Left lung (tissue), 14 donors: ENCODE measurements at places on chromosomes 2 and 18. TPM values are rescaled to one million over a fixed set of nuclear protein-coding genes. Genes with fewer than 3 reads are reported as not detected.
A peak's percentile ranks its signal among the peaks of the same experiment; 100 is the strongest.

The EEF1B2 gene
- 505 TPM for total RNA-seq

GRCh38 chr18:75582406-75582821 lies 154.9 kb upstream of the SMIM21 start:
- H3K4me1 ChIP-seq, result no peaks in the 10 kb centered on the region
- H3K27me3 ChIP-seq, result no peaks in the 10 kb centered on the region
- H3K4me3 ChIP-seq, result no peak overlapping the region
- no peak overlapping the region for H3K27ac ChIP-seq
- H3K36me3 ChIP-seq, result no peaks in the 10 kb centered on the region

- H3K36me3 ChIP-seq, result no peaks in the 10 kb centered on the region
- DNase-seq, result no peak
- H3K27me3 ChIP-seq, result no peaks in the 10 kb centered on the region
- no peaks in the 10 kb centered on the region for H3K4me1 ChIP-seq
- no peak overlapping the region for H3K27ac ChIP-seq
- H3K4me3 ChIP-seq, result no peak overlapping the region
Measured at GRCh38 chr2:201513271-201513670, 61.7 kb downstream of the STRADB start.

The REG3G gene
- total RNA-seq, result not detected

- no peaks in the 10 kb centered on the region for H3K27me3 ChIP-seq
- H3K4me3 ChIP-seq, result no peak overlapping the region
- no peaks in the 10 kb centered on the region for H3K36me3 ChIP-seq
- H3K4me1 ChIP-seq, result no peaks in the 10 kb centered on the region
- no peak overlapping the region for H3K27ac ChIP-seq
Measured at GRCh38 chr2:26580151-26580550, 61.0 kb downstream of the CIB4 start.

DNA sequence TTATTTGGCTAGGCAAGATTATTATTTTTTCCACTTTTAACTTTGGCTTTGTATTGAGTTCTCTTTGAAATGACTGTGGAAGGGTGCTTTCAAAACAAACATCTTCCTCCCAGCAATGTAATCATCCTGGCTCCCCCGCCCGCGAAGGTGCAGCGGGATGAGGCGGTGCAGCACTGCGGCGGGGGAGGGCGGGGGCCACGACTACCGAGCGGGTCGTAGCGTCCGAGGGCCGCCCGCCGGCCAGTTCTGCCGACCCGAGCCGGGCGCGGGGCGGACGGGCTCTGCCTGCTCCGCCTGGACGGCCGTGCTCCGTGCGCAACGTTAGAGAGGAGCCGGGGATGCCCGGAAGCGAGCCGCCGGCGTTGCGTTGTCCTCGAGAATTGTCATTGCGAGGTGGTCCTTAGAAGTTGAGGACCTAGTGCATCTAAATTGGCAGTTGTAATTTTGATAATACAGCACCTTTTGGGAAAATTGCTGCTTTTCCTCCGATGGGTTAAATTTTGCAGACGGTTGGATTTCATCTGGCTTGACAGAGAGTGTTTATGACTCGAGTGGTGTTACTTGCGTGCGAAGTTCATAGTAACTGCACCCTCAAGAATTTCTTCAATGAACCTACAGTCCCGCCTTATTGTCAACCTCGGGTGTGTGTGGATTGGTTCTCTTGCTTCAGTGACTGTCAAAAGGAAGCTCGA lies 1.1 kb downstream of the EPC2 start:
- H3K4me3 ChIP-seq, result peak overlapping the region; percentile 95
- peak overlapping the region; percentile 100 for H3K27ac ChIP-seq
- peaks cover 10% of the 10 kb centered on the region for H3K4me1 ChIP-seq
- DNase-seq, result peak; percentile 42
- H3K27me3 ChIP-seq, result no peaks in the 10 kb centered on the region
- H3K36me3 ChIP-seq, result no peaks in the 10 kb centered on the region

- peak; percentile 19 for DNase-seq
- H3K27me3 ChIP-seq, result no peaks in the 10 kb centered on the region
- no peaks in the 10 kb centered on the region for H3K4me1 ChIP-seq
- H3K27ac ChIP-seq, result no peak overlapping the region
- no peaks in the 10 kb centered on the region for H3K36me3 ChIP-seq
Measured at GRCh38 chr2:235697041-235697440, 203.2 kb downstream of the AGAP1 start.

GRCh38 chr2:192137451-192137850 lies 57.3 kb downstream of the TMEFF2 start:
- no peaks in the 10 kb centered on the region for H3K27me3 ChIP-seq
- no peak overlapping the region for H3K27ac ChIP-seq
- no peak overlapping the region for H3K4me3 ChIP-seq
- DNase-seq, result no peak
- no peaks in the 10 kb centered on the region for H3K4me1 ChIP-seq
- H3K36me3 ChIP-seq, result no peaks in the 10 kb centered on the region

- H3K27ac ChIP-seq, result no peak overlapping the region
- no peaks in the 10 kb centered on the region for H3K4me1 ChIP-seq
- no peaks in the 10 kb centered on the region for H3K27me3 ChIP-seq
- no peak overlapping the region for H3K4me3 ChIP-seq
- no peak for DNase-seq
- H3K36me3 ChIP-seq, result no peaks in the 10 kb centered on the region
Measured at GRCh38 chr2:171741189-171741588, 53.9 kb downstream of the DYNC1I2 start.

GRCh38 chr2:216108310-216108966 lies 710 bp upstream of the XRCC5 start:
- H3K4me3 ChIP-seq, result peak overlapping the region; percentile 89
- peak overlapping the region; percentile 92 for H3K27ac ChIP-seq
- no peaks in the 10 kb centered on the region for H3K27me3 ChIP-seq
- no peak for DNase-seq

GRCh38 chr2:205270689-205271088 lies 411.6 kb upstream of the NRP2 start:
- no peak overlapping the region for H3K4me3 ChIP-seq
- DNase-seq, result peak; percentile 28
- no peaks in the 10 kb centered on the region for H3K4me1 ChIP-seq
- H3K36me3 ChIP-seq, result no peaks in the 10 kb centered on the region

DNA sequence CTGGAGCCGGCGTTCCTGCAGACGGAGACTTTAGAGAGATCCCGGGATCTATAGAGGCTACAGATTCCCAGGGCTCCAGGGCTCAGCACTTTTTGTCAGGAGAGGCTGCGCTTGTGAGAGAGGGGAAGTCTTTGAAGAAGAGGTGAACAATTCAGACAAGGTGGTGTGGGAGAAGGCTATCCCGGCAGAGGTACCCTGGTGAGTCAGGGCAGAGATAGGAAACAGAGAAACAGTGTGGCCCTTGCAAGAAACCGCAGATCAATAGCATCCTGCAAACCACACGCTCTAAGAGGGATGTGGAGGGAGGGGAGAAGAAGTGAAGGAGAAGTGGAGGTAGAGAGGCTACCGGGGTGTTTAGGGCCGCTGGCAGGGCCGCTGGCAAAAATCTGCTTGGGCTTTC lies 160.5 kb upstream of the APCDD1 start:
- H3K36me3 ChIP-seq, result no peaks in the 10 kb centered on the region
- H3K27ac ChIP-seq, result no peak overlapping the region
- H3K4me3 ChIP-seq, result no peak overlapping the region
- H3K27me3 ChIP-seq, result no peaks in the 10 kb centered on the region

The CNDP1 gene
- total RNA-seq, result not detected

DNA sequence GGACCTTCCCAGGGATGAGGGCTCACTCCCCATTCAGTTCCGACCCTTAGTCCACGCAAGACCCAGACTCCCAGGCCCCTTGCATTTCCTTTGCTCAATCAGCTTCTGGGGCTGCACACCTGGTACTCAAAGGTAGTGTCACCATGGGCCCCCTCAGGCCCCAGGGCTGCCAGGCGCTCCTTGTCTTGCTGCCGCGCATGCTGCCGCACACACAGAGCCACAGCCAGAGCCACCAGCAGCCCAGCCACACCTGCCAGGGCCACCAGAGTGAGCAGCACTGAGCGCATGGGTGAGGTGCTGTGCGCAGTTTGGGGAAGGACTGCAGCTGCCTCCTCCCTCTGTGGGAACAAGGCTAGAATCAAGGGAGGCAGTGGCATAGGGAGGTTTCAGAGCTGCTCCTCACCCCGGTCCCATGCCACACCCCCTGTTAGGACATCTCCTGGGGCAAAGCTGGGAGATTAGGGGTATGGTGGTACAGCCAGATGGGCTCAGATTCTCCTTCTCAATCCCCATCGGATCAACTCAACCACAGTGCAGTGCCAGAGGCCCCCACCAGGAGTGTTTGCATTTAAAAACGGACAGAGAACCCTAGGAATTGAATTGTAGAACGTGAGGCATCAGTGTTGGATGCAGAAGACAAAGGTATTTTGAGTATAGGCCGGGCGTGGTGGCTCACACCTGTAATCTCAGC lies 11.3 kb downstream of the PTPRN start:
- H3K4me3 ChIP-seq, result no peak overlapping the region
- no peaks in the 10 kb centered on the region for H3K4me1 ChIP-seq
- H3K27me3 ChIP-seq, result peaks cover 58% of the 10 kb centered on the region
- no peak for DNase-seq
- H3K36me3 ChIP-seq, result no peaks in the 10 kb centered on the region
- no peak overlapping the region for H3K27ac ChIP-seq

The DNAJC5G gene
- total RNA-seq, result not detected

- no peak overlapping the region for H3K27ac ChIP-seq
- no peaks in the 10 kb centered on the region for H3K4me1 ChIP-seq
- no peak for DNase-seq
- no peaks in the 10 kb centered on the region for H3K36me3 ChIP-seq
Measured at GRCh38 chr2:99940963-99941362, 201.4 kb downstream of the AFF3 start.

DNA sequence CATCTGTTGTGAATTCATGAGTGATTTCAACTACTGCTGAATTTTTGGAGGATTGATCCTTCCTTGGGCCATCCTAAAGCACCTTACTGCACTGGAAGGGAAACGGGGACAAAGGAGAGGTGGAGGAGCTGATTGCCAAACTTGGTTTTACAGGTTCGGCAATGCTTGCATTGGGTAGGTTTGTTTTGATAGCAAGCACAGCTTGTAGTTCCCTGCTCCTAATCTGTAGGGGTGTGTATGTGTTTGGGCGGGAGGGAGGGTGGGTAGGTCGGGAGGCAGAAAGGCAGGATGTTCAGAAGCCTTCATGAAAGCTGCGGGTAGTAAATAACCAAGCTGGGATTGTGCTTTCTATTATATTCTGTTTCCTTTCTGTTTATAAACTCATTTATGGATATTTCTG lies 24.6 kb downstream of the PHLPP1 start:
- no peaks in the 10 kb centered on the region for H3K36me3 ChIP-seq
- H3K27me3 ChIP-seq, result no peaks in the 10 kb centered on the region
- DNase-seq, result no peak
- H3K4me3 ChIP-seq, result no peak overlapping the region
- H3K27ac ChIP-seq, result no peak overlapping the region

DNA sequence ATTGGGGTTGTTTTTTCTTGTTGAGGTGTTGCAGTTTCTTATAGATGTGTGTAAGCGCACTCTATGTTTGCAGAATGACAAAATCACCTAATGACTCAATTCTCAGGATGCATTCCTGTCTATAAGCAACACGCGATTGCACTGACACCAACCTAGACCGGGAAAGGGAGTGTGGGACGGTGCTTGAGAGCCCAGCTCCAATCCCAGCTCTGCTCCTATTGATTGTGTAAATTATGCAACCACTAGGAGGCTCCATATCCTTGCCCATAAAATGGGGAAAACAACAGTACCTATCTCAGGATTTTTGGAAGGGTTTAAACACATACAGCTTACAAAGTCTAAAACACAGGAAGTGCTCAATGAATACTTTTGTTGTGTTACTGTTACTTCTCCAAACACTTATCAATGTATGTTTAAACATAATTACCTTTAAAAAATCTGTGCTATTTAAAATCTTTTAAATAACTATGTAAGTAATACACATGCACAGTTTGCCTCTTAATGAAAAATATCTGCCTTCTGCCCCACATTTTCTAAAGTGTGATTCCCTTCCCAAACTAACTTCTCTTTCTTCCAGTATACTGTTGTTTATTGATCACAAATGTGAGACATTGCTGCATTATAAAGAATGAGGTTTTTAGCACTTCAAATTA lies 132.5 kb downstream of the SPHKAP start:
- H3K4me1 ChIP-seq, result no peaks in the 10 kb centered on the region
- no peak for DNase-seq
- no peaks in the 10 kb centered on the region for H3K36me3 ChIP-seq
- no peak overlapping the region for H3K4me3 ChIP-seq
- no peaks in the 10 kb centered on the region for H3K27me3 ChIP-seq

DNA sequence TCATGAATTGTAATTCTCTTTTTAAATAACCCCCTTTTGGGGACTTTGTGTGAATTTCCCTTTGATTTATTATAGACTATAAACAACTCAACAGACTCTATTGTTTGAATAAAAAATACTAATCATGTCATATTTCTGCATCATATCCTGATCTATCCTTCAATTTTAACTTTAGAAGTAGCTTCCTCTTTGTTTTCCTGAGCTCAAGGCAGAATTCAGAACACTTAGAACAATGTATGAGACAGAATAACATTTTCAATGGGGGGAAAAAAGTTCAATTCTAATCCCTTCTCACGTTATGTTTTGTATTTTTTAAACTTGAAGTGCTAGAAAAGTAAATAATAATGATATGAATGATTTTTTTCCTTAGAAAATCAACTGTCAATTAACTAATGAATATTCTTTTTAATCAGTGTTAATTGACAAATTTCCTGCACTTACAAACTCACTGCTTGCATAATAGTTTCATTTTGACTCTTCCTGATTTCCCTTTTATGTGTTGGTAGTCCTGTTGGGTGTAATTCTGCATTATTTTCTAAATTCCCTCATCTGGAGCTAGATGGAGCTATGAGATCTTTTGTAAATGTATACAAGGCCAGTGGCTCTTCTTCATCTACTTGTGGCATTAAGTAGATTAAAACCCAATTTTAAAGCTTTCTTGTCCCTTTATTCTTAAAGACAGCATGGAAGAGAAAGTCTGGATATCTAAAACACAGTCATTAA lies 326.1 kb downstream of the PARD3B start:
- H3K4me3 ChIP-seq, result no peak overlapping the region
- DNase-seq, result no peak
- no peaks in the 10 kb centered on the region for H3K36me3 ChIP-seq
- no peaks in the 10 kb centered on the region for H3K27me3 ChIP-seq

DNA sequence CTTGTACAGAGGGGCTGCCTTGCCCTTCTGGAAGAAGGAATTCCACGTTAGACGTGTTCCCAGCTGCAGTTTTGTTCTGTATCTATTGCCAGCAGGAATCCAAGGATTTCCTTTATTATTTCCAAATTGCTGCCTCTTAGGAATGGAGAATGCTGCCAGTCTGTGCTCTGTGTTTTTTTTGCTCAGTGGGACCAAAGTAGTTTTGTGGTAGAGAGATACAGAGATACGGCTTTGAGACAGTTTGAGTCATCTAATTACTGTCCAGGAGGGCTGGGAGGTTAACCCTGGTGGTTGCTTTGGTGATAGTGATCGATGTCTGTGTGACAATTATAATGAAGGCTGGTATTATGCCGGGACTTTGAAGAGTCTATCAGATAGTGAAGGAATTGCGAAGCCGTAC lies 26.3 kb downstream of the ASAP2 start:
- H3K4me3 ChIP-seq, result no peak overlapping the region
- no peaks in the 10 kb centered on the region for H3K36me3 ChIP-seq
- peaks cover 11% of the 10 kb centered on the region for H3K27me3 ChIP-seq
- DNase-seq, result no peak
- H3K4me1 ChIP-seq, result peaks cover 37% of the 10 kb centered on the region
- no peak overlapping the region for H3K27ac ChIP-seq

GRCh38 chr2:6368281-6368680 lies 497.4 kb downstream of the CMPK2 start:
- H3K27me3 ChIP-seq, result no peaks in the 10 kb centered on the region
- H3K4me1 ChIP-seq, result no peaks in the 10 kb centered on the region
- no peak overlapping the region for H3K27ac ChIP-seq
- H3K36me3 ChIP-seq, result no peaks in the 10 kb centered on the region
- no peak for DNase-seq

The LYG2 gene
- not detected for total RNA-seq

The NT5DC4 gene
- 1.1 TPM for total RNA-seq
